A549 treated with Mapracorat at 1 μM for 4 hours (cell line): ENCODE measurements at places on chromosomes 2 and 18. TPM values are rescaled to one million over a fixed set of nuclear protein-coding genes. Genes with fewer than 3 reads are reported as not detected.

SERPINB12 gene
- total RNA-seq: not detected in 5 replicates

CYP27A1 gene
- total RNA-seq: 0.14 to 0.16 TPM (median 0.15 TPM) in 3 of 5 replicates, not detected in the others

TXNDC2 gene
- 0.06 to 0.45 TPM (median 0.19 TPM) in 5 replicates for total RNA-seq

CYRIA gene
- 0.15 to 0.86 TPM (median 0.28 TPM) in 5 replicates for total RNA-seq

ICOS gene
- not detected in 5 replicates for total RNA-seq

RAX gene
- not detected in 5 replicates for total RNA-seq

C2orf66 gene
- 0.07 to 0.14 TPM (median 0.09 TPM) in 3 of 5 replicates, not detected in the others for total RNA-seq

SLC9A4 gene
- not detected in 5 replicates for total RNA-seq

TTN gene
- under 0.01 TPM in 4 of 5 replicates, not detected in the other for total RNA-seq

ZNF521 gene
- total RNA-seq: not detected in 5 replicates

ACVR1C gene
- total RNA-seq: not detected in 5 replicates

AGXT gene
- total RNA-seq: not detected in 5 replicates

EFR3B gene
- total RNA-seq: 10.0 to 10.5 TPM (median 10.3 TPM) in 5 replicates

RNF152 gene
- 0.01 to 0.20 TPM (median 0.07 TPM) in 5 replicates for total RNA-seq

CFC1 gene
- total RNA-seq: not detected in 5 replicates

ADGRF3 gene
- total RNA-seq: 0.04 to 0.28 TPM (median 0.13 TPM) in 4 of 5 replicates, not detected in the other

POTEI gene
- total RNA-seq: not detected in 5 replicates

EN1 gene
- 0.70 to 1.3 TPM (median 1.0 TPM) in 5 replicates for total RNA-seq

KRCC1 gene
- total RNA-seq: 11.2 to 12.5 TPM (median 12.2 TPM) in 5 replicates

REG3G gene
- not detected in 5 replicates for total RNA-seq

CDK15 gene
- not detected in 5 replicates for total RNA-seq

RNF144A gene
- total RNA-seq: 6.6 to 8.8 TPM (median 8.1 TPM) in 5 replicates

TEKT4 gene
- not detected in 5 replicates for total RNA-seq

TTL gene
- 34.9 to 40.6 TPM (median 39.1 TPM) in 5 replicates for total RNA-seq

TLX2 gene
- total RNA-seq: 0.19 to 0.58 TPM (median 0.33 TPM) in 5 replicates

IL36RN gene
- 0.07 to 0.21 TPM in 2 of 5 replicates, not detected in the others for total RNA-seq

SERPINB3 gene
- 0.16 to 0.27 TPM in 2 of 5 replicates, not detected in the others for total RNA-seq

GALNT13 gene
- total RNA-seq: 7.0 to 12.0 TPM (median 8.8 TPM) in 5 replicates

SLC35F6 gene
- total RNA-seq: 32.7 to 38.7 TPM (median 35.5 TPM) in 5 replicates
